CD4-positive, alpha-beta T cell treated with Interleukin-17A for 4 hours (primary cell): ENCODE measurements at places on chromosomes 2 and 18.

GRCh38 chr2:3244486-3244885, 133.1 kb downstream of the EIPR1 start:
- no peak for DNase-seq

DNA sequence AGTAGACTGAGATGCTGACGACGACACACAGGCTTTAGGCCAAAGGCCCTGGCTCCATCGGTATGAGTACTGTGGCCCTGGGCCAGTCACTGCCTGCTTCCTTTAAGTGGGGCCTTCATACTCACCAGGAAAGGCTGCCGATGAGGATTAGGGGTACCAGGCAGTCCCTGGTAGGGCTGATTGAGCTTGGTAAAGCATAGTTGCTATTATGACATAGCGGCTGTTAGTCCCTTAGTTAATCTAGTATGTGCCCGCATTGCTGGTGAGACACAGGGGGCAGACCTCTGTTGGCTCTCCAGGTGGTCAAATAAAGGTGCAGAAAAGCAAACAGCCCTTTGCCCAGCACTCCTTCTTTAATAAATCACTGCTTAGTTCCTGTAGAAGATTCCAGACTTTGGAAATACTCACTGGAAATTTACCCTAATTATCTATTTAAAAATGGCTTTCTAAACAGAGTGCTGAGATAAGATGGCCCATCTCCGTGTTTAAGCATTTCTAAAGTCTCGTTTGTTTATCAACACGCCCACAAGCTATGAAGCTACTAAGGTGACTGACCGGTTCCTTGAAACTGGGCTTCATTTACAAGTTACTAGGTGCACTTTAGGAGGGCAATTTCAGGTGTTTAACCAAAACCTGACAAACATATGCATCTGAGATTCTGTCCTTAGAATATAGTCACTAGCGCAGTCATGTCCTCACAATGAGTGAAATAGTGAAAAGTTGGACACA, 8.7 kb upstream of the BIN1 start:
- DNase-seq: no peak

- no peak for DNase-seq
Measured at GRCh38 chr2:150023044-150023443, 435.5 kb upstream of the MMADHC start.

DNA sequence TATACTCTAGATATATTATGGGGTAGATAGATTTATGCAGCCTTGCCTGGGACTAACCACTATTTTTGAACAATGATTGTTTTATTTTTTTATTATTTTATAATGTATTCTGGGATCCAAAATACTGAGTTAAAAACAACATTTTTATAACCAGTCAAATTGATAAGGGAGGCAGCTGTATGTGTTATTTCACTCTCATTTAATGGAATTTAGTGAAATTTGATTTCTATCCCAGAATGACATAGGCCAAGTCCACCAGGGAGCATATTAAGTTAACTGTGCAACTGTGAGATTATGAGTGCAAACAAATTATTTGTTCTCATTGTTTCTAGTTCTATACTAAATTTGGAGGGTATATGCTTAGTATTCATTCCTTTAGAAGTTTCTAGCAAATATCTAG, 553.6 kb upstream of the NRP2 start:
- DNase-seq: no peak

GRCh38 chr2:42787424-42787787, 5.0 kb downstream of the HAAO start:
- no peak for DNase-seq

GRCh38 chr2:141381946-141382345, 748.9 kb downstream of the LRP1B start:
- DNase-seq: no peak

DNA sequence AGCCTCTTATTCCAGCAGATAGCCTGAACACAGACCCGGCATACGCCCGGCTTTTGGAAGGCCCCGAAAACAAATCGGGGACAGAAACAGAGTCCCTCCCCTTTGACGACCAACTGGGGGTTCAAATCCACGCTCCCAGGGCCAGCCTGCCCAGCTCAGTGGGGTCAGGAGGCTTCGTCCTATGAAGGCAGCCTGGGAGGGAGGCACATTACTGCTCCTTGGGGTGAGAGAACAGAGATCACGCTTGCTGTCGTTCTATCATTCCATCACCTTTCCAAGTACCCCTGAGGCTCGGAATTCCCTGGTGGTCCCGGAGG, 208.8 kb upstream of the SALL3 start:
- no peak for DNase-seq

DNA sequence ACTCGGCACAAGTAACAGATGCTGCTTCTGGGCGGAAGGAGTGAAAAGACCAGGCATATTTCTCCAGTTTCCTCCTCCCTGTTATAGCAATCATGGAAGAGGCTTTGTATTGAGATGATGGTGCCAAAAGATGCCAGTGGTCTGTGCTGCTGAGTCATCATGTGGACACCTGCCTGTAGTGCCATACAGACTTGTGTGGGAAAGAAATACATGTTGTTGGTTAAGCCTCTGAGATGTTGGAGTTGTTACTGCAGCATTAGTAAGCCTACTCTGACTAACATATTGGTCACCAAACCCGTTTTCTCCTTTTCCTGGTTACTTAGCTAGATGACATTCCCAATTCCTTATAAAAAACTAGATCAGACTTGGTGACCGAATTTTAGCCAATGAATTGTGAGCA, 356.9 kb downstream of the ZNF521 start:
- no peak for DNase-seq

DNA sequence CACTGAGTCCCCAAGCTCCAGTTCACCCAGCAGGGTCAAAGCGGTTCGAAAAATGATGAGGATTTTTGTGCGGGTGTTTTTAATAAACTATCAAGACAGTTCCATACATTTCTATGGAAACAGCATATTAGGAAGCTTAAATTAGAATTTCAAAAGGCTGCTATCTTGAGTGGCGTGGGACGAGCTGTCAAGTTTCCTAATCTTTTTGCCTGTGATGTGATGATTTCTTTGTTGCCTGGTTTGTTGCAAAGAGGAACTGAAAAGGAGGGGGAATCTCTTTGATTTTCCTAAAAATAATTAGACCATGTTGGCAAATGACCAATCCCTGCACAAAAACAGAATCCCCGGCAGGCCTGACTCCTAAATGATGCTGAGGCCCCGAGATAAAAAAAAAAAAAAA, 66.1 kb upstream of the ATG16L1 start:
- DNase-seq: no peak

GRCh38 chr18:76348267-76349066, 146.6 kb downstream of the ZNF516 start:
- no peak for DNase-seq

DNA sequence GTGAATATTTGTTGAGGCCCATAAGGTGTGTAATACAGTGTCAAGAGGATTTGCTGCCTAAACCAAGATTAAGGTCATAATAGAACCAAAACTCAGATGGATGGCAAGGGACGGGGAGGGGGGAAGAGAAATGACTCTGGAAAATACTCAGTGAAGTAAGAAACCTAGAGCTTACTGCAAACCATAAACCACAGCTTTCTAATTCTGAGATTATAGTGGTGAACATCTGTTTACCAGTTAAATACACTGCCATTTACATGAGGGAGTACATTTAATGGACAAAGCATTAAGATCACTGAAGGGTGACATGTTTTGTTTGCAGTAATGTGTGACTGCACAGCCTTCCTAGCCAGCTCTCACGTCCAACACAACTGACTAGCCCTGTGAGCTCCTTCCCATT, 19.8 kb downstream of the EVX2 start:
- no peak for DNase-seq

GRCh38 chr2:107437265-107437664, 389.4 kb upstream of the RGPD4 start:
- DNase-seq: no peak

DNA sequence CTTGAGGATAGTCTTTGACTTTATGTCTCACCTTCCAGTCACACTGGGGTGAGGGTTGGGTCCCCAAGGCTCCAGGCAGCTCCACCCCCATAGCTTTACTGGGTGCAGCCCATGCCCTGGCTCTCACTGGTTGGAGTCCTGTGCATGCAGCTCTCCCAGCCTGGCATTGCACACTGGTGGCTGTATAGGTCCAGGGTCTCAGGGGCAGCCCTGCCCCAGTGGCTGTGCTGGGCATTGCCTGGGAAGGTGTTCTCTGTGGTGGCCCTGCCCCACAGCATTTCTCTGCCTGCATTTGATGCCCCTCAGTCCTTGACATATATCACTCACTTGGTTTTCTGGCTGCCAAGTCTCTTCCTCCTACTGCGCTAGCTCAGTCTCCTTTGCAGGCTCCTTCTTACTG, 21.2 kb downstream of the MPHOSPH10 start:
- DNase-seq: no peak

- DNase-seq: no peak
Measured at GRCh38 chr2:84386336-84387040, 72.6 kb downstream of the SUCLG1 start.

DNA sequence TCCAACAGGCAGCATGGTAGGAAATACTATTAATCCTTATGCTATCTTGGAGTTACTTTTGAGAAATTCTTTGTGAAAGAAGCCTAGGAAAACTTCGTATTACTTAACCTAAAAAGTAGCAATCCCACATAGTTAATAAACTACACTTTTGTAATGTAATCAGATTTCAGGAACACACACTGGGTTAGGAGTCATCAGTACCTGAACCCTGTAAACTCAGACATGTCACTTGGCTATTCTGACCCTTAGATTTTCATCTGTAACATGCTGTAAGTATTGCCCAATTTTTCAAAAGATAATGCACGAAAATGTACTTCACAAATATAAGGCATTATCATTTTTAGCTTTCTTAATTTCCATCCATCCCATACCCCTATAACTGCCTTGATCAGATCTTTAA, 39.0 kb downstream of the KIDINS220 start:
- DNase-seq: no peak

GRCh38 chr2:55732854-55733253, 39.2 kb upstream of the PNPT1 start:
- DNase-seq: no peak

DNA sequence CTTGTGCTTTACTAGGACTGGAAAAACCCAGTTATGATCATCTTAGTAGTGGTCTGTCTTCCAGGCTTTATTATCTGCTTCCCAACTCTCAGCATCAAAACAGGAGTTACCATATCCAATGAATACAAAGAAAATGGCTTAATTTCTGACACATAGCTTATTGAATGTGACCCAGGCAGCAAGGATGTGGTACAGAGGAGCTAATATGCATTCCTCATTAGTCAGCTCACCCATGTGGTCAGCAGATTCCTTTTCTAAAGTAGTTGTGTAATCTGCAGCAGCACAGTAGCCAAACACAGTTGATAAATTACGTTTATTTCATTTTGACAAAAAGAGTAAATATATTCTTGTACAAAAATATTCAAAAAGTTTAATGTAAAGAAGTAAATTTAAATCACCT, 43.6 kb downstream of the TSPYL6 start:
- DNase-seq: no peak

DNA sequence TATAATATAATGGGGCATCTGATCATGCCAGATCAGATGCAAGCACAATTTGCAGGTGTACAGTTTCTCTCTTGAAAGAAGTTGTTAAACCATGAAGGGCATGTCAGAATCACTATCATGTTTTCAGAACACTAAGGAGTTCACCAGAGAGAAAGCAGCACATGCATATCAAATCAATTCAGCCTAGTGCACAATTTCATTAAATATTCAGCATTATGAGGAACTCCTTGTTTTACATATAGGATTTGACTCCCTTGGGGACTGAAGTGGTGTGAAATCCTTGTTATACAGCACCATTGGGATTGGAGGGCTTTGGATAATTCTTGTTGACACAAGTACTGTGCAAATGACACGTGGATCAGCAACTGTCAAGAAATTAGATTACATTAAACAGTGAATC, 562.1 kb upstream of the KLHL29 start:
- no peak for DNase-seq

DNA sequence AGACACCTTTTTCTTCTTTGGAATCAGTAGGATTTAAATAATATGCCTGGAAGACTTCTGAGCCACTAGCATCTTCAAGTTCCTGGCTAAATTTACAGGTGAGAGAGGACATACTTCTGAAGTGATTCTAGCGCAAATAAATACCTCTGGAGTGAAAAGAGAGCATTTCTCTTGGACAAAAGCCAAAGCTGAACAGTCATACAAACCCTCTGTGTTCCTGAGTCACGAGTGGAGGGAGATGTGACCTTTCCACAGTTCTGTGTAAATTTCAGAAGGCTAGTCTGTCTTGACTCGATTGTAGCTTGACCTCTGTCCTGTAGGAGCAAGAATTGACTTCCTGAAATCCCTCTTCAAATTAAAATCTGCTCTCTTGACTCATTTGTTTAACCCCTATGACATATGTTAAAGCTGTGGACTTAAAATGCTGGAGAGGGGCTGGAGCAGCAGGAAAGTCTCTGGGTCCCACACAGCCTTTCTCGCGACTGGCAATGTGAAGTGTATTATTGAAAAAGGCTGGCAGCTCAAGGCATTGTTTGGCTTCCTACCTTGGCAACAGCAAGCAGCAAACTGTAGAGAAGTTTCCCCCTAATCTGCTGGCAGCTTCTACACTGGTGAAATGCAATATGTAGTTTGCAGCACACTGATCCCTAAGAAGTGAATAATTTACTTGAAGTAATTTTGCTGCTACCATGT, 79.6 kb upstream of the GCFC2 start:
- no peak for DNase-seq

DNA sequence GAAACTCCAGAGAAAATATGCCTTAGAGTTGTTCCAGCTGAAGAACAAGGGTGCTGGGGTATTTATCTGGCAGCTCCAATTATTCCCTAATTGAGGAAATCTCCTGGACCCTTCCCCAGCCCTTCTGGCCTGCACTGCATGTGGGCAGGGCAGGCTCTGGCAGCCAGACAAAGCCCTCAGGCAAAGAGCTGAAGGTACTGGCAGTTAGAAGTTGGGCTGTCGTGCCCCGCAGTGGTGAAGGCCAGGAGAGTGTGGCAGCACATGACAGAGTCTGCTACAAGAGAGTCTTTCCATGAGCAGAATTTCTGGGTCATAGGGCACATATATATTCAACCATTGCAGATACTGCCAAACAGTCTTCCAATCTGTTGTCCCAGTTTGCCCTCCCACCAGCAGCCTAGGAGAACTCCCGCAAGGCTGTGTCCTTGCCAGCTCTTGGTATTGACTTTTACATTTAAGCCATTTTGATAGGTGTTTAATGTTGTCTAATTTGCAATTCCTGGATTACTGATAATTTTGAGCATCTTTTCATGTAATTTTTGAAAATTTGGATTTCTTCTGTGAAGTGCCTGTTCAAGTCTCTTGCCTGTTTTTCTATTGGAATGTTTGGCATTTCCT, 26.6 kb downstream of the ONECUT2 start:
- DNase-seq: no peak

- DNase-seq: no peak
Measured at GRCh38 chr2:187168720-187169713, 279.0 kb downstream of the CALCRL start.

DNA sequence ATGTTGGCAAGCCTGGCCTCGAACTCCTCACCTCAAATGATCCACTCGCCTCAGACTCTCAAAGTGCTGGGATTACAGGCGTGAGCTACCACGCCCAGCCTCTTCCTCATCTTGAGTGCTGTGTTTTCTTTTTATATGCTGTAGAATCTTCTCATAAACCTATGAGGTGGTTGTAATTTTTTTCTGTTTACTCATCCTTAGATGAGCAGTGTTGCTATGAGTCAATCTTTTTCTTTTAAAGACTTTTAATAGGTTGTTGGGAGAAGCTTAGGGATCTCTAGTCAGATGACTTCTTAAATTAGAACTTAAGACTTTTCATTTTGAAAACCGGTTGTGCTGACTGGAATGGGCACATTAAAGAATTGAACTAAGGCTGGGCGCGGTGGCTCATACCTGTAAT, 8.7 kb upstream of the AAK1 start:
- DNase-seq: no peak

GRCh38 chr2:158905341-158905740, 63.1 kb upstream of the TANC1 start:
- no peak for DNase-seq

- no peak for DNase-seq
Measured at GRCh38 chr18:46892842-46893241, 24.5 kb downstream of the PIAS2 start.
